T-helper 17 cell (primary cell): ENCODE measurements at places on chromosomes 7 and 10. TPM values are rescaled to one million over a fixed set of nuclear protein-coding genes. Genes with fewer than 3 reads are reported as not detected.

DNA sequence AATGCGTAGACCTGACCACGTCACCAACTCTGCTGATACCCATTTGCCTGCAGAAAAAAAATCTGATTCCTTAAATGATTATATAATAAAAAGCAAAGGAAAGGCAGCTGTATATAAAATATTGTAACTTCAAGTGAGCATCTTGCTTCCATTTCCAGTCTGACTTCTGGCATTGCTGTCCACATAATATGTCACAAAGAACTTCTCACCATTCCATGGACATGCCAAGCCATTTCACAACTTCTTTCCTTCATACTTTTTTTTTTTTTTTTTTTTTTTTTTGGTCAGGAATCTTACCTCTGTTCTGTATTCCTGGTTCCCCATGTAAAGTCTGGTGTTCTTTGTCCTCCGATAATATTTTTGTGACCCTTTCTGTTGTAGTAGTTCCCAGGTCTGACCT is 165.5 kb downstream of the SND1 start:
- H3K4me1 ChIP-seq = peaks cover 39% of the 10 kb centered on the region
- no peak overlapping the region for H3K27ac ChIP-seq
- H3K4me3 ChIP-seq = no peak overlapping the region
- no peaks in the 10 kb centered on the region for H3K27me3 ChIP-seq

DNA sequence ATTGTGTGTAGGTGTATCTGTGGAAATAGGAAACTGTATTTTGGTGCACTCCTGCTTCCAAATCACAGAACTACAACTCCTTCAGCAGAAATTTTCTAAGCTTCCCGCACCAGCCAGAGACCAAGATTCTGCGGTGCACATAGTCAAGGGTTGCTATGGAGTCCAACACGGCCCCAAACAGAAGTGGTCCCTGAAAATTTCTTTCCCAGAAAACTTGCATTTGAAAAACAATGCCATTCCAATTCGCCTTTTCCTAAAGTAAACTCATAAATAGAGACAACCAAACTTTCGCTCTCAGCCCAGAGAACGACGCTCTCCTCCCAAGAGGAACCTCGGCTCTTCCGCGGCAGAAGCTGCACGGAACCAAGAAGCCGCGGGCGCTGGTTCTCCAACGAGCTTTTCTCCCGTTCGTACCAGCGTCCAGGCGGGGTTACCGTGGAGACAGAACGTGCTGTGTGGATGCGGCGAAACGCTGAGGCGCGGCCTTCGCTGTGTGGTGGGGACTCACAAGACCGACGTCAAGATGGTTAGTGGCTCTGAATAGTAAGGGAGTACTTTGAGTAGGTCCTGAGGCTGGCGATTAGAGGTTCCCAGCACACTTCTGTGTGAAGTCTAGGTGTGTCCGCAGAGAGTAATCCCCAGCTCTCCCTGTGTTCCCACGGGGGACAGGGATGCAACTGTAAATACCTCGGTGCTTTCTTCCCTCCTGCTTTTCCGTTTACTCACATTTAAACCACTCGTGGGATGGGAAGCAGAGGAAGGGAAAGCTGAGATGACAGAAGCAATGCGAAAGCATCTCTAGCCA is 24.0 kb upstream of the ZC3HAV1 start:
- peak overlapping the region; percentile 93 for H3K4me3 ChIP-seq
- peaks cover 9% of the 10 kb centered on the region for H3K4me1 ChIP-seq
- DNase-seq = peak; percentile 54
- H3K36me3 ChIP-seq = no peaks in the 10 kb centered on the region

GRCh38 chr10:127040756-127041155 is 135.5 kb downstream of the DOCK1 start:
- H3K4me3 ChIP-seq = no peak overlapping the region
- no peak for DNase-seq
- no peaks in the 10 kb centered on the region for H3K36me3 ChIP-seq
- no peak overlapping the region for H3K27ac ChIP-seq

DNA sequence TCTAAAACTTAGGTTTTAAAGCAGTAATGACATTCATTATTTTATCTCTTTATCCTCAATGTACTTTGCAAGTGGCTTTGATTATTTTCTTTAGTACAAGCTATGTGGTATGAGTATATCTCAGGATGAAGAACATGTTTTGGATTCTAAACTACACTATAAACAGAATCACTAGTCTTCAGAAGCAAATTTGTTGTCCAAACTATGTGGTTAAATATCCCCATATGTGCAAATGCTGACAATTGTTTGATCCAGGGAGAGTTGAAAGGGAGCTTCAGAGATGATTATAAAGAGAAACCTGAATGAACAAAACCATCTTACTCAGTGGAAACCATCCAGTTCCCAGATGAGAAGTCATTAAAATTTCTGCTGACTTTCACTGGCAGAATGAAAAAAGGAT is 179.3 kb downstream of the MDFIC start:
- H3K27ac ChIP-seq = no peak overlapping the region
- H3K27me3 ChIP-seq = no peaks in the 10 kb centered on the region
- no peak for DNase-seq
- no peaks in the 10 kb centered on the region for H3K36me3 ChIP-seq

DNA sequence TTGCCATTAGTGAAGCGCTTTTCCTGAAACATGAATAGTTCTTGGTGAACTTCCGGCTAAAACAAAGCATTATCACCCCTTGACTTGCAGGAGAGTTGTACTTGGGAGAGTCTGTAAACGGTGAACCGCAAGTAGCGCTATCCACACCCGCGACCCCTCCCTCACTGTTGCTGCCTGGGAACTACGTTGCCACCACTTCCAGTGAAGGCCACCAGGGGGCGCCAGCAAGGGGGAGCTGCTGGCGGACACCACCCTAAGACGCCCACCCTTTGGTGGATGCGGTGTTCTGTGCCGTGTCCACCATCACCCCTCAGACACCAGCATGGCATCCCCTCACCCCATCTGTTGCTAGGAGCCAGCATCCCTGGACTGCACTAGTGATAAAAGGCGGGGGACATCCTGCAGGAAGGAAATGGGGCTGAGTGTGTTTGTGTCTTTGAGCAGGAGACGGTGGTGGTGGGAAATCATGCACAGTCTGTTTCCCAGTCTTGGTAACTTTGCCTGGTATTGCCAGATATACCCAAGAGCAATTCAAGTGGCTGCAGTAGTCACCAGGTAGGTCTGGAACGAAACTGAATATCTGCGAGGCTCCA is 298.2 kb downstream of the FRMD4A start:
- no peaks in the 10 kb centered on the region for H3K4me1 ChIP-seq
- no peak overlapping the region for H3K4me3 ChIP-seq
- peaks cover 22% of the 10 kb centered on the region for H3K27me3 ChIP-seq

- DNase-seq = no peak
- peaks cover 3% of the 10 kb centered on the region for H3K36me3 ChIP-seq
- H3K27me3 ChIP-seq = peaks cover 52% of the 10 kb centered on the region
- peaks cover 4% of the 10 kb centered on the region for H3K4me1 ChIP-seq
Observed at GRCh38 chr10:113991091-113991860, 52.4 kb upstream of the ADRB1 start.

DNA sequence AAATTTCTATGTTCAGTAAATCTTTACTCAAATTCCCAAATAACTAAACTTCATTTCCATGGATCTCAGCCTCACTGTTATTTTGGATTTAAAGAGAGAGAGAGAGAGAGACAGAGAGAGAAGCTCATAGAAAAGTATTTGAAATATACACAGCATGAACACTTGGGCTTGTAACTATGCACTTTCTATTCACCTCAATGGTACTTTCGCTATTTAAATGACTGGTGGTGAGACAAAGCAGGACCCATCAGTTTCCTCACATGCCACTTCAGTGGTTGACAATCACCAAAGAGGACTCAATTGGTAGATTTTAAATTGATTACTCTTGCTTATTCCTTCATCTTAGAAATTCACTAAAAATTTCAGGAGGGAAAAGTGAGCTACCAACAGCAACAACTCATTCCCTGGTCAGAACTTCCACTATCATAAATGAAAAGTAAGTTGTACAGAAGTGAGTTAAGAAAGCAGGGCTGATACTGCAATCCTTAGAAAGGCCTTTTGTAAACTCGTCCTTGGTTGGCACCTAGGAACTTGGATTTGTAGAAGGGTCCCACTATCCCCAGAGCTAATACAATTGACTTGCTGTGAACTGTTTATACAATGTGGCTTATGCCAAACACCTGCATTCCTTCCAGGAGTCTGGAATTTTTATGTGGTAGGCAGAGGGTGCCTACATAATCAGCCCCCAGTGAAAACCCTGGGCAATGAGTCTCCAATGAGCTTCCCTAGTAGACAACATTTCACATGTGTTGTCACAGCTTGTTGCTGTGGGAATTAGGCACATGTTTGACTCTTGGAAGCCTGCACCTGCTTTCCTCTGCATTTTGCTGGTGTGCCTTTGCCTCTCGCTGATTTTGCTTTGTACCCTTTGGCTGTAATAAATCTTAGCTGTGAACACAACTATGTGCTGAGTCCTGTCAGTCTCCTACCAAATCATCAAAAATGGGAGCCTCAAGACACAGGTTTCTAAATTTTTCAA is 10.8 kb downstream of the ERLIN1 start:
- no peaks in the 10 kb centered on the region for H3K27me3 ChIP-seq
- peaks cover 13% of the 10 kb centered on the region for H3K36me3 ChIP-seq
- H3K27ac ChIP-seq = no peak overlapping the region
- no peak for DNase-seq
- H3K4me3 ChIP-seq = no peak overlapping the region
- peaks cover 14% of the 10 kb centered on the region for H3K4me1 ChIP-seq

DNA sequence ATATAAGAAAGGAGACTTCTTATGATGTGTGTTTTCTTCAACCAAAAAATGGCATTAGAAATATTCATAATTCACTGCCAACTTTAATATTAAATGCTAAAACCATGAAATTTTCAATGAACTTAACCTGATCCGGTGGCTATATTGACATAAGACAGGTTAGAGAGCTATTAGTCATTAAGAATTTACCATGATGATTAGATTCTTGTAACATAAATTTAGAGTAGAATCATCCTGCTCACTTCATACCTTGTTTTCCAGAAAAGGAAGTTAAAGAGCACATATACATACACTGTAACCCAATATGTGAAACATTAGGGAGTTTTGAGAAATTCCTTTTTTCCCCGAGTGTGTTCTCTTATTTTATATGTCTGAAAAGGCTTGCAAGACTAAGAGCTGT is 430.3 kb upstream of the SEMA3A start:
- no peak overlapping the region for H3K4me3 ChIP-seq
- no peak overlapping the region for H3K27ac ChIP-seq
- no peaks in the 10 kb centered on the region for H3K36me3 ChIP-seq
- DNase-seq = no peak
- no peaks in the 10 kb centered on the region for H3K27me3 ChIP-seq
- no peaks in the 10 kb centered on the region for H3K4me1 ChIP-seq

DNA sequence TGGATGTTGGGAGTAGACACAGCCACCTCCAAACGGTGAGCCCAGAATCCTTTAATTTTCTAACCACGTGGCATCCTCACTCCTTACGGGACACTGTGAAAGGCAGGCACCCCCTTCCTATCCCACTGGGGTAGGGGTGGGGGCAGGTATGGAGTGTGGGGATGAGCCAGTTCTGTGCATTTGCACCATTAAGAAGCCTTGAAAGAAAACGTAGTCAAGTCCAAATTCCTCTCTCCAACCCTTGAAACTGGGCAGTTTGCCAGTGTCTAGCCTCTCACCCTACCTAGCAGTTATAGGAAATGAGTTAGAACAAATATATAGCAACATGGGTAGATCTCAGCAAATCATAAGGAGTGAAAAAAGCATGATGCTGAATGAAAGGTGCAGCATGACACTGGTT is 92.4 kb upstream of the LEP start:
- peaks cover 7% of the 10 kb centered on the region for H3K4me1 ChIP-seq
- no peak for DNase-seq
- peaks cover 2% of the 10 kb centered on the region for H3K36me3 ChIP-seq
- H3K4me3 ChIP-seq = no peak overlapping the region
- H3K27me3 ChIP-seq = peaks cover 52% of the 10 kb centered on the region
- H3K27ac ChIP-seq = no peak overlapping the region

DNA sequence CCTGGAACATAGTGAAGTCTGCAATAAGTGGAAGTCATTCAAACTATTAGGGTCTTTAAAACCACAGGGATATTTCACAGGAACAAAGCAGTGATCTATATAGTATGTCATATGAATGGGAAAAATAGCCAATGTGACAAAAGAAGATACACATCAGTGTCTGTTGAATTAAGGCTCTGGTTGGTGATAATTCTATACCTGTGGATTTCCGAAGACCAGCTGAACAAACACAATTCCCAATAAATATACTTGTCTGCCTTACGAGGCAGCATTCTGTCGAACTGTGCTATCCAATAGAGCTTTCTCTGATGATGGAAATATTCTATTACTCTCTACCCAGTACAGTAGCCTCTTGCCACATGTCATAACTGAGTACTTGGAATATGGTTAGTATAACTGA is 55.9 kb upstream of the CAV2 start:
- peaks cover 4% of the 10 kb centered on the region for H3K36me3 ChIP-seq
- H3K27ac ChIP-seq = no peak overlapping the region
- DNase-seq = no peak
- H3K4me1 ChIP-seq = no peaks in the 10 kb centered on the region
- no peak overlapping the region for H3K4me3 ChIP-seq

DNA sequence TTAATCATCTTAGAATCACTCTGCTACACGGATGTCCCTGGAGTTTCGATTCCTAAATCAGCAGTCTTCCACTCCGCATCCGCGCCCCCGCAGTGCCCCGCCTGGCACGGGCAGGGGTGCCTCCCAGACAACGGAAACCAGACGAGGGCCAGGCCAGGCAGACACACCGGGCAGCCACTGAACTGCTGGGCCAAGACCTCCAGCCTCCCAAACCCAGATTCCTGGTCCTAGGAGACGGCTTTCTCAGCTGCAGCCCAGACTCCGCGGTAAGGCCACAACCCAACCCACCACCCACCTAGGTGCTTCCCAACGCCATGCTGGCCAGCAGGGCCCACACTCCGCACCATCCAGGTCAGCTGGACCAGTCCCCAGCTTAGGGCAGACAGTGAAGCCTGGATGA is 33.2 kb downstream of the MAD1L1 start:
- DNase-seq = no peak
- no peak overlapping the region for H3K27ac ChIP-seq
- peaks cover 9% of the 10 kb centered on the region for H3K4me1 ChIP-seq
- H3K4me3 ChIP-seq = no peak overlapping the region
- H3K36me3 ChIP-seq = no peaks in the 10 kb centered on the region

DNA sequence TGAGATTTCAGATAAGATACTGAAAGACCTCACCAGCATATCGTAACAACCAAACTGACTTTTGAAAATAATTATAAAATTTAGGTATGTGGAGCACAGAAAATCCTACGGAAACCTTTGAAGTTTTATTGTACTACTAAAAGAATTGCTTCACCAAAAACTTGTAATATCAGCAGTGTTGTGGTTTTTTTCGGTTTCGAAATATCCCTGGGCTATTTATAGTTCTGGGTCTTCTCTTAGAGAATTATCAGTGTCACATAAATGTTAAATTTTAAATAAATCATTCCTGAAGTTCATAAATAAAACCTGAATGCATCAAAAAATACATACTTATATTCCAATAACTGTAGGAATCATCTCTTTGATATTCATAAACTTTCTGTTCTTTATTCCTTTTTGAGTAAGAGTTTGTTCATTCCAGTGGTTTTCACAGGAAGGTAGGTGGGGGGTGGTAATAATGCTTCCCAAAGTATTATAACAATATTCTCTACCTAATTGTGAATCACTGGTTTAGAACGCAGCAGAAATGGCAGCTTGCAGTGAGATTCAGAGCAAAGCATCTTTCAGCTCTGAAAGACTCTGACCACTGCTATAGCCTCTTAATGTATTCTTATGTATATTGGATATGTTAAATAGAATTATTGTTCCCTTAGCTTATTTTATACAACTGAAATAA is 60.2 kb downstream of the ZNF277 start:
- H3K27ac ChIP-seq = peak overlapping the region; percentile 3
- no peaks in the 10 kb centered on the region for H3K27me3 ChIP-seq
- no peaks in the 10 kb centered on the region for H3K36me3 ChIP-seq
- H3K4me1 ChIP-seq = peaks cover 27% of the 10 kb centered on the region
- no peak for DNase-seq

The SLC29A4 gene
- 0.47 TPM for total RNA-seq

The HOXA3 gene
- not detected for total RNA-seq

The SDK1 gene
- 0.12 TPM for total RNA-seq

The UBE2D1 gene
- total RNA-seq = 10.5 TPM

The AKR1C8 gene
- 1.6 TPM for total RNA-seq

The FAS gene
- 82.8 TPM for total RNA-seq
